ENCODE measurements at places on chromosomes 3 and 15.

DNA sequence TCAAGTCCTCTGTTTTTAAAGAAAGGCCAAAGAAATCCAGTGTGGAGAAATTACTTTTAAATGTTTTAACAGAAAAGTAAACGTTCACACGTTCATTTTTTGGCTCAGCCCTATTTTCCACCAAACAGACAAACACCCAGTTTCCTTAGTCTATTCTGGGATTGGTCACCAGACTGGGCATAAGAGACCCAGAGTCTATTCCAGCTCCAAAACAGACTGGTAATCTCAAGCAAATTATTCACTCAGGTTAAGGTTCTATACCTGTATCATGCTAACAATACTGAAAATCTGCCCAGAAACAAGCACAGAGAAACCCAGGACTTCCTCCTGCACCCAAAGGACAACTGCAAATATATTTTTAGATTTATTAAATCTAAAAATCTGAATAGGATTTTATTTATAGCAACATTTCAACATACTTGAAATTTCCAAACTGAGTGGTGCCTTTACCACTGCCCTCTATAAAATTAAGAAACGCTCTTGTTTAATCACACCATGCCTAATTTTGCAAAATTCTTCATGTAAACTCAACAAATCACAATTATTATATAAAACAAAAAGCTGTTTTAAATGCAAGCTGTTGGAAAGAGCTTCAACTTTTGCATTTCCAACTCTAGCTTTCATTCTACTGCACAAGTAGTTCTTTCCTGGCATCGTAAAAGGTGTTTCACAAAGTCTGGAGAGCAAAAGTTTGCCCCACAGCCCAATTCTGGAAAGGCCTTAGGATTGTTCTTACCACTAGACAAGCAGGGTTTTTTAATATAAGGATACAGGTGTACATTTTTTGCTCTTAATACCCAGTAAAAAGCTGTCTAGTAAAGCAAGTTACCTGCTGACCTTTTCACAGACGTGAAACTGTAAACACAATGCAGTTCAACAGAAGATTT lies 18.7 kb downstream of the ZNF148 start:
- DNase-seq, result no peak

GRCh38 chr3:25287291-25287884 lies 140.7 kb upstream of the RARB start:
- no peak for DNase-seq

DNA sequence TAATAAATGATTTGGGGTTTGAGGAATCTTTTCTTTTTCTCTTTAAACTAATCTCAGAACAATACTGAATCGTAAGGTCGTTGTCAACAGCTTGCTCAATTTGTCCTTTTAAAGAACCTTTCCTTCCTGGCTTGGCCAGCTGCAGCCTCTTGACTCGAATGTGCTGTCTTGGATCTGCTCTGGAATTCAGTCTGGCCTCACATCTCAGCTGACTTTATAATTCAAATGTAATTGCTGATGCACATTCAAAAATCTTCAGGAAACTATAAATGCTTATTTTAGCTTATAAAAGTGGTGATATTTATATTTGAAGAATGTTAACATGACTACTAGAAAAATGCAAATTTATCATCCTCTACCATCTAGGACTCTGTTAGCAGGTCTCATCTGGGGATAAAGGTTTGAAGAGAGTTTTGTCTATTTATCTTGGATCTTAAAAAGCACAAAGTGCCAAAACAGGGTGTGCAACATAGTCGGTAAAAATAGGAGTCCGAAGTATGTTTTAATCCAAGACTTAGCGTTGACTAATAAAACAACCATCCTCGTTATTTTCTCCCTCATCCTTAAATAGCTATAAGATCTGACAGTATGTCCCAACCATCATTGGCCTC lies 1035.2 kb downstream of the MCTP2 start:
- no peak for DNase-seq

- DNase-seq, result no peak
These were observed 4.6 kb downstream of the EFCC1 start for GRCh38 chr3:129005526-129006303.

DNA sequence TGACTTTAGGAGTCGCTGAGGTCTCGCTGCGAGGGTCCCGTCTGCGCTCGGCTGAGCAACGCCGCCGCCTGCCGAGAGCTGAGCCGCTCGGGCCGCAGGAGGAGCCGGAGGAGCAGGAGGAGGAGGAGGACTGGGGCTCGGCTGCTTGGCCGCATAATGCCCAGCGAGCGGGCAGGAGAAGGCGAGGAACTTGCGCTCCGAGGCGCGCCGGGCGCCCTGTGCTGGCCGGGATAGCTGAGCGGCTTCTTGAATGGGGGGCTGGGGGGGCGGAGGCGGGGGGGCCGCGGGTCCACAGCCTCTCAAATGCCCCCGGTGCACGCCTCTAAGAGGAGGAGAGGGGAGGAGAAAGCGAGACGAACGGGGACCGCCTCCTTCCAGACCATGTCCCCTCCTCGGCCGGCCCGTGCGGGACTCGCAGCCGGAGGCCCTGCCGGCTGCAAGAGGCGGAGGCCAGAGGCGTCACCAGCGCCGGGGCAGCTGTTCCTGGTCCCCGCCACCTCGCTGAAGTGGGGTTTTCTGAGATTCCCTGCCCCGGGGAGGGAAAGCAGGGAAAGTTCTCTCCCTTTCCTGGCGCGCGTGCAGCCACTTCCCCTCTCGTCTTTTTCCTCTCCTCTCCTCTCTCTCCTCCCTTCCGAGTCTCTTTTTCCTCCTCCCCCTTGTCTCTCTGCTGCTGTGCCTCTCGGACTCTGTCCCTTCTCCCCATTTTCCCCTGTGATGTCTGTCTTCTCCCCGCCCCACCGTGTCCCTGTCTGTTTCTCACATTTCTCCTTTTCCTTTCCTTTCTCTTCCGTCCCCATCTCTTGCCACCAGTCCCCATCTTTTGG lies at the start of gene ADAMTS9:
TSS of gene ADAMTS9 (minus strand) at position 220 of the 824 bp plus-strand sequence. CDS start 343 bp downstream, outside the sequence.
- no peak for DNase-seq
